CD4-positive, alpha-beta T cell treated with Interleukin-15 for 1 hour (primary cell): ENCODE measurements at places on chromosomes 1 and 21.
A peak's percentile ranks its signal among the peaks of the same experiment; 100 is the strongest.

DNA sequence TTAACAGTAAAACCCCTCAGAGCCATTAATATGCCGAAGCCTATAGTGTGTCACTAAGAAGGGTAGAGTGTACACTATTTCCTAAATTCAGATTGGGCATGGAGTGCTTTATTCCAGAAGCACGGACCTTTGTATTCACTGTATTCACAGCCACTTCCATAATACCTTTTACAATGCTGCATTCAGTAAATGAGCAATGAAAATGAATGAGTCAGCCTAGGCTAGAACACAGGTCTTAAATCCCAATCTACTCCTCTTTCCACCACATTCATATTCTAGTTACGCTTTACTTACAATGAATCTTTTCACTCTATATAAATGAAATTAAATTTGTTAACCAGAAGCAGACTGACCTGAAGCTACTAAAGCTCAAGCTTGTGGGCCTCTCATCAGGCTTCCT is 13.0 kb upstream of the GORAB start:
- DNase-seq: no peak

DNA sequence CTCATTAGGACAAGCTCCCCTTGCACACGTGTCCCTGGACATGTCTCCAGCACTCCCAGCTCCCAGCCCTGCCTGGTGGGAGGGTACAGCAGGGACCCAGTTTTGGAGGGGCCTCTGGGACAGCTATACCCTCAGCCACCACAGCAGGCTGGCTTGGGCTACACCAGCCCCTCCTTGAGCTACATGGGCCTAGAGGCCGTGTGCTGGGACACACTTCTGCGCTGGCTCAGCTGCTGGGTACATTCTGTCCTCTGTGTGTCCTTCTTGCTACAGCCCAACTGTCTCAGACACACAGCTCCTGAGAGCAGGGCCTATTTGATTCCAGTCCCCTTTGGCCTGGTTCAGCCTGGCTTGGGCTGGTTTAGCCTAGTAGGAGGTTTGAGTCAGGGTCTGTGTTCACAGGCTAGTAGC is 26.7 kb downstream of the DMAP1 start:
- DNase-seq: no peak

DNA sequence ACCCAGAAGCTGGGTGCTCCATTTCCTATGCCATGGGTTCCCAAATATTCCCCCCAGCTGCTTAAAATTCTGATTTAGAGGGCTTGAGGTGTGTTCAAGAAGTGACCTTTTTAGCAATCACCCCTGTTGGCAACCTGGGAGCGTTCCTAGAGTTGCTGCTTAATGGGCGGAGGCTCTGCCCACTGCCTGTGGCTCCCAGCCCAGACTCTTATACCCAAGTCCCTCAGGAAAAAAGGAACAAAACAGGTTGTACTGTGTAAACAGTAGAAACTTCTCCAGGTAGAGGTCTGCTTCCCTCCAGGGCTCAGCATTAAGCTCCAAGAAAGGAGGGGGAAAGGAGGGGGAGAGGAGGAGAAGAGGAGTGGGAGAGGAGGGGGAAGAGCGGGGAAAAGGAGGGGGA is 14.6 kb upstream of the TENT5C start:
- no peak for DNase-seq

- DNase-seq: no peak
Observed at GRCh38 chr1:115337633-115338456, at the start of gene NGF. TSS of gene NGF (minus strand) at chr1:115338249. CDS start at chr1:115286795, 51,454 bp downstream.

GRCh38 chr1:1597275-1597930 is 2.5 kb downstream of the FNDC10 start:
- DNase-seq: no peak

DNA sequence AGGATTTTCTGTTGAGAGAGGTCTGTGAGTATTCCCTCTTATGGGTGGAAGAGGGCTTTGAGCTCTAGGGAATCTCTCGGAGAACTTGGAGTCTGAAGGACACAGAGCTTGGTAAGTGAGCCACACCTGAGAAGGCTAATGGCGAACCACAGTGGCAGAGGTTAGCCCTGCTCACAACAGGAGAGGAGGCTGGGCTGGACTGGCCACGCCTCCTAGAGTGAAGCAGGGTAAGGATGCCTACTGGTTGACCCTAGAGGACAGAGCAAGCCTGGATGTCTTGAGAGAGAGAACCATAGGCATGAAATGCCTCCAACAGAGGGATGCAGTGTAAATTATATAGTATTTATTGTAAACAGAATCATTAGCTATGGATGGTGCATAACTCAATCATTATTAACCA is 232.6 kb downstream of the PCP4 start:
- no peak for DNase-seq

GRCh38 chr1:165034136-165034809 is 322.2 kb downstream of the LMX1A start:
- no peak for DNase-seq

- DNase-seq: no peak
Observed at GRCh38 chr1:214004795-214005194, 17.0 kb downstream of the PROX1 start.

- DNase-seq: no peak
Observed at GRCh38 chr1:239098400-239099037, 287.8 kb upstream of the CHRM3 start.

- DNase-seq: no peak
Observed at GRCh38 chr1:101338714-101339430, 102.1 kb downstream of the S1PR1 start.

DNA sequence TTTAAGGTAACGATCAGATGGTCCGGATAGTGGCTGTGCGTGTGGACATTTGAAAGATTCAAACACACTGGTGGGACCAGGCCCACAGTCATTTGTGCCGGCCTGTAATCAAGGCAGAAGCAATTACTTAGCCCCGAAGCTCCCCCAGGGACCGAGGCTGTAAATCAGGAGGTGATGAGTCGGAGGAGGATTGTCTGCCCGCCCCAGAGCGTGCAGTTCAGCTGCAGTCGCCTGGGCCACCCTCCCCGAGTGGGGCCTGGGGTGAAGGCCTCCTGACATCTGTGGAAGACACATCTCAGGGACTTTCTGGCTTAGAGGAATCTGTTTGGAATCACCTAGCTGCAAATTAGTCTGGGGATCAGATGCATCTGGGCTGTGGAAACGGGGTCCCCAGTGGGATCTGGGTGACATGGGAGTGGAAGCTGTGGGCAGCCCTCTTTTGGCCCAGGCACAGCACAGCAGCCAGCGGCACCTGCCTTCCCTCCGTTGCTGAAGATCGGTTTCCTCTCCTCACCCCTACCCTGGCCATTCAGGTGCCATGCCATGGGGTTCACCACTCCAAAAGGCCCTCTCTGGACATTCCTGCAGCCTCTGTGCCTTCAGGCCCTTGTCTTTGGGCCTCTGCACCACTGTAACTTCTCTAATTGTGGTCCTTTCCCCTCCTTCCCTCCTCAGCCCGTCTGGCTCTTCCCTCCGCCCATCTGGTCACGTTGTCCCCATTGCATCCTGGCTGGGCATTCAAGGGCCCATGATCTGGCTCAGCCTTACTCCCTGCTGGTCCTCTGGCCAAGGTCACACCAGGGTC is 25.7 kb downstream of the LHX4 start:
- DNase-seq: no peak

DNA sequence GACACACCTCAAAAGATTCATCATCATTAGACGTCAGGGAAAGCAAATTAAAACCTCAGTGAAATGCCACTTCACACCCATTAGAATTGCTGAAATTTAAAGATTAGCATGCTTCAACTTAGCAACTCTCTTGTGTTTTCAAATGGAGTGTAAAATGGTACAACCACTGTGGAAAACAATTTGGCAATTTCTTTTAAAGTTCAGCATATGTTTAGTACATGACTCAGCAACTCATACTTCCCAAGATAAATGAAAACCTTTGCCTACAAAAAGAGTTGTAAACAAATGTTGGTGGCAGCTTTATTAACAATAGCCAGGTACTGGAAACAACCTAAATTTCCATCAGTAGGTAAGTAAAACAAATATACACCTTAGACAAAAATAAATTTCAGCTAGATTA is 42.7 kb downstream of the ST3GAL3 start:
- DNase-seq: no peak

GRCh38 chr1:228989992-228990827 is 254.9 kb downstream of the RHOU start:
- peak; percentile 64 for DNase-seq

GRCh38 chr1:67726224-67726623 is 41.2 kb downstream of the GADD45A start:
- no peak for DNase-seq

- DNase-seq: no peak
Observed at GRCh38 chr1:78113156-78113916, 67.6 kb downstream of the GIPC2 start.

- no peak for DNase-seq
Observed at GRCh38 chr1:243595527-243596210, 254.4 kb downstream of the AKT3 start.

- no peak for DNase-seq
Observed at GRCh38 chr1:109523706-109524105, 14.2 kb upstream of the AMIGO1 start.

DNA sequence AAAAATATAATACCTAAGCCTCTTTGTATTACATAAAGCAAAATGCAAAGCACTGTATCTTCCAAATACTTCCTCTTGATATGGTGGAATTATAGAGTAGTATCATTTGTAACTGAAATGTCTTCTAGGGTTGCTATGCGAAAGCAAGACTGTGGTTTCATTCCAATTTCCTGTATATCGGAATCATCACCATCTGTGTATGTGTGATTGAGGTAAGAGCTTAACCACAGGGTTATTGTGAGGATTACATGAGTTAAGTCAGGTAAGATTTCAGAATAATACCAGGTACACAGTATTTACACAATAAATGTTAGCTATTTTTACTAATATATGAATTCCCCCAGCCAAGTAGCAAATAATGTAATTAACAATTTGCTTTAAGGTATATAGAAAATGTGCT is 24.7 kb downstream of the CD53 start:
- no peak for DNase-seq

DNA sequence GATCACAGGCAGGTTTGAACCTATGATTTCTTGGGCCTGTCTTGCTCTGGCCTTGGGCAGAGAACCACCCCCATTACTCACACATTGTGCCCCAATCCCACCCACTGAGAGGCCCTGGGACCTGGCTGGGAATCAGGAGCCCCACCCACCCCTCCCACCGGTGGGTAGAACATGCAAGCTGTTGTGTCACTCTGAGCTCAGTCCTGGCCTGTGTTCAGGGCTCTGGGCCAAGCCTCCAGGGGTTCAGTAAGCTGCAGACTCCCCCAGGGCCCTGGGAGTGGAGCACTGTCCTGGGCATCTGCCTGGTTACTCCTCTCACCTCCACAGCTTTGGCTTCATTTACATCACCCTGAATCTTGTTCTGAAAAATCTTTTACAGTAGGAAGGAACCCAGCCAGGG is 270.5 kb downstream of the RRAGC start:
- no peak for DNase-seq

GRCh38 chr1:228691926-228692325 is 43.4 kb upstream of the RHOU start:
- no peak for DNase-seq

GRCh38 chr1:54813485-54814125 is 12.5 kb upstream of the TTC22 start:
- no peak for DNase-seq

- no peak for DNase-seq
Observed at GRCh38 chr1:33428661-33429060, 2.2 kb downstream of the PHC2 start.

DNA sequence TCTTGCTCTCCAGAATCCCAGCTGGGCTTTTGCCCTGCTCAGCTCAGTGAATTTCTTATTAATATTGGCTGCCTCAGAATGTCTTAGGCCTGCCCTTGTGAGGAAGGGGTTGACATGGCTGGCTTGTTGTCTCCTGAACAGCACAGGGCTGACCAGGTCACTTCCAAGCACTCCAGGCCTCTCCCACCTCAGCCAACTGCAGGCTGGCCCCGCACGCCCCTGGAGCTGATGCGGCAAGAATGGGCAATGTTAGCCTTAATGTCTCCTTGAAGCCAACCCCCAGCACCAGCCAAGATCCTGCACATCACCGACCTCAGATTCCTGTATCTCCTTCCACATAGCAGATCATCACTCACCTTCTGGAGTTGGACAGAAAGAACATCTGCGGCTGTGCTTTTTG is 598.6 kb downstream of the AJAP1 start:
- DNase-seq: no peak

- DNase-seq: no peak
Observed at GRCh38 chr1:58975888-58976287, 192.0 kb upstream of the JUN start.

DNA sequence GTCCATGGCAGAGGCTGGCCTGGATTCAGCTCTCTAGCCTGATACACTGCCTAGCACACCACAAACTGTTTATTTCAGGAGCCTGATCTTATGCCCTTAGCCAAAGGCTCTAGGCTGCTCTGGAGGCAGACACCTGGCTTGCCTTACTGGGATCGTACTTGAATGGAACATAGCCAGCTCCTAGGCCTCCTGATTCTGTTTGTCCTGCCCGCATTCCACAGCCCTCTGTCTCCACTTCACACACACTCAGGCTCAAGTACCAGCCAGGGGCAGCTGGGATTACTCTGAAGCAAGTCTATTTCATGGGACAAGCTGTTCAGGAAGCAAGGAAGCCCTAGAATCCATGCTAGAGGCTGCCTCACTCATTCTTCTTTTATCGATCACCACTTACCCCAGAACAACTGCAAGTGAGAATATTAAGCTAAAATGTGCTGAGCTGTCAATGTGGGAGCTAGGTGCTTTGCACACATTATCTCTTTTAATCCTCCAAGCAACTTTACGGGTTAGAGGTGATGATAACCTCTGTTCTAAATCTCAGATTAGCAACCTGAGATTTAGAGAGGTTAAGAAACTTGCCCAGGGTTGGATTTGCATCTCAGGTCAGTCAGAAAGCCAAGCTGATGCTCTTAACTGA is 31.1 kb upstream of the CYP4B1 start:
- no peak for DNase-seq

DNA sequence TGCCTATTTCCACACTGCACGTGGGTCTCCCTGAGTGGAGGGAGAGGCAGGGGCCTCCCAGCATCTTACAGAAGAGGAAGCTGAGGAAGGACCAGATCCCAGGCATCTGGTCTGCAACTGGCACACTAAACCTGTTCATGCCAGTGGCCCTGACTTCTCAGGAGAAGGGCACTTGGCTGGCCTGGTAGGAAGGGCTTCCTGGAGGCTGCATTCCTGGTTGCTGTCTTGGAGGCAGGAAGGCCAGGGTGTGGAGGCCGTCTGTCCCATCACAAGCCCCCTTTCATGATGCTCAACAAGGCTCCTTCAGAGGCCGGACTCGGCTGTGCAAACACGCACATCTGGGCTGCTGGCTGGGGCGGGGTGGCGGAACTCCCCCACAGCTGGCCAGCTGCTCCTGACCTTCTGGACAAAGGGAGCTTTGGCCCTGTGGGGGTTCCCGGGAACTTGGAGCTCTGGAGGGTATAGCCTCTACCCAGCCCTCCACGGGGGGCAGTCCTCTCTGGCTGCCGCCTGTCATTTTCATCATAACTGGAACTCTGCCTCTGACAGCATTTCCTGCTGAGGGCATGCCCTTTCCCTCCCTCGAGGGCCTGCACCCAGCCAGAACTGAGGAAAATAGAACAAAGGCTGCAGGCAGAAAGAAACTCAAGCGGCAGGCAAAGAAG is 39.2 kb upstream of the POU3F1 start:
- no peak for DNase-seq

GRCh38 chr1:14881775-14882672 is 271.5 kb upstream of the TMEM51 start:
- no peak for DNase-seq
